ENCODE measurements at places on chromosomes 6 and 20.

GRCh38 chr20:47561603-47562583 lies 60.2 kb downstream of the NCOA3 start:
- no peak for DNase-seq

GRCh38 chr6:9515633-9516606 lies 899.0 kb downstream of the TFAP2A start:
- DNase-seq, result no peak

DNA sequence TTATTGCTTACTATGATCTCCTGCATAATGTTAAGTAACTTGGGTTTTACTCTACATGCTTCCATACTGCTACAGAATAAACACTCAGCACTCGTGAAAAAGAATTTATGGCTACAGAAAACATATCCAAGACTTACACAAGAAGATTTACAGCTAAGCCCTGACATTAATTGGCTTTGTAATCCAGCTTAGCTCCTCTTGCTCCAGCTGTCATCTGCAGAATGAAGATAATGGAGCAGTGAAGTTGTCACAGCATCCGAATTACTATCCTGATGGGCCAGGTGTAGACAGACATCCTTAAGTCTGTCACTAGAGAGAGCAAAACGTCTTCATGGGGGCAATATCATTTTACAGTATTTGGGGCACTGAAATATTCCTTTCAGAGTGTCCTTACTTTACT lies 155.3 kb downstream of the PRKN start:
- no peak for DNase-seq

DNA sequence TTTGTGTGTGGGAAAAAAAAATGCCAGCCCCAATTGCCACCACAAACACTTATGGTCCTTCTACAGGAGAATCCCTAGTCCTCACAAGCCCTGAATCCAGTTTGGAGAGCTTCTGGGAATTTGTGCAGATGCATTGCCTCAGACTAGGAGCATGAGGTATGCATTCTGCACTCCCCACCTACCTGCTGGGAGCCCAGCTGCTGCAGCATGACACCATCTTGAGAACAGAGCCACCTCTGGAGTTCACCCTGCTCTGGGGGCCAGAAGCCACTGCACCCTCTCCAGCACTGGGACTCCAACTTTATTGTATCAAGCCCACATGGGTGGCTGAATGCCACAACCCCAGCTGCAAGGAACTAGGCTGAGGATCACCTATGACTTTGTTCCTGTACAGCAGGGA lies 568.5 kb upstream of the ID4 start:
- no peak for DNase-seq

DNA sequence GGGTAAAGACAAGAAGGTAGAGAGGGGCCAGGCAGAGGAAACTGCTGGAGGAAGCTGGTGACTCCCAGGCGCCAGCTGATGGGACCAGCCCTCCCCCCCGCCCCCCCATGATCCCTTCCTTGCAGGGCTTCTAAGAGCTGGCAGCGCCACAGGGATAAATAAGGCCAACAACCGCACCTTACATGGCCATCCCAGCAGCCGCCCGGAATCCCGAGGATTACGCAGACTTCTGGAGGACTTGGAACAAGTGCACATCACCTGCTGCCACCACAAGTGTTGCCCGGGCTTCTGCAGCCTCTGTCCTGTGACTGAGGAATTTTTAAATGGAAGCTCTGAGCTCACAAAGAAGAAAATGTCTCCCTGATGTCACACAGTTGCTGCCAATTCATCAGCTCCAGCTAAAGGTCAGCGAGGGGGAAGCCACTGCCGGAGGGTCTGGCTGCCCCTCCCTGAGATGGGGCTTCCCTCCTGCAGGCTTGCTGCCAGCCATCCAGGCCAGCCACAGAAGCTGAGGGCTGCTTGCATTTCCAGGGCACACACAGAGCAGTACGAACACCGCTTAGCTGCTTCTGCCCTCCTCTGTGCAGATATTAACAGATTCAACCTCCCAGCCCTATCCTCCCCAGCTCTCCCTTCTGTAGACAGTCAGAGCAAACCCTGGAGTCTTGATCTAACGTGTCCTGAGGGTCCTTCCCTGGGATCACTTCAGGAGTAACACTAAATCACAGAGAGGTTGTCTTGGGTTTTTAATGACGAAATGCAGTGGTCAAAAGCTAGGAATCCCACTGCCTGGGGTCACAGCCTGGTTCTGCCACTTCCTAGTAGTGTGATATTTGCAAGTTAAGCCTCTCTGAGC lies 38.6 kb upstream of the PIM1 start:
- no peak for DNase-seq

Measured in CD4-positive, alpha-beta T cell treated with Interleukin-6 at 100 ng/mL for 8 hours (primary cell).